ENCODE measurements at places on chromosomes 12 and 14.

GRCh38 chr14:22753586-22753985, 12.9 kb upstream of the OXA1L start:
- DNase-seq = no peak

DNA sequence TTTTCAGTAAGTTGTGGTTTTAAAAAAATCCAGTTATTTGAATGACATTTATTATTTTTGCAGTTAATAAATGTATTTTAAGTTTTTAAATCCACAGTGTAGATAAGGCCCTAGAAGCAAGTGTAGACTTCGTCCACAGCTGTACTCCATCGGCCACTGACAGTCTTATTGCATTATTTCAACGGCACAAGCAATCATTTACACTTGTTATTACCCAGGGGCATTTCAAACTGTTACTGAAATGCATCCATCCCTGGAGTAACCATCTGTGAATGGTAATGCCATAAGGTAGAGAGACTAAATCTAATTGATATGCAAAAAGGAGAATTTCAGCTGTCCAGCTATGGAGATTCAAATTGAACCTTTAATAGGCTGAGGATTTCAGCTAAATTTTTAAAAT, 48.4 kb downstream of the BICD1 start:
- no peak for DNase-seq

GRCh38 chr12:24133384-24133783, 183.9 kb upstream of the SOX5 start:
- no peak for DNase-seq

DNA sequence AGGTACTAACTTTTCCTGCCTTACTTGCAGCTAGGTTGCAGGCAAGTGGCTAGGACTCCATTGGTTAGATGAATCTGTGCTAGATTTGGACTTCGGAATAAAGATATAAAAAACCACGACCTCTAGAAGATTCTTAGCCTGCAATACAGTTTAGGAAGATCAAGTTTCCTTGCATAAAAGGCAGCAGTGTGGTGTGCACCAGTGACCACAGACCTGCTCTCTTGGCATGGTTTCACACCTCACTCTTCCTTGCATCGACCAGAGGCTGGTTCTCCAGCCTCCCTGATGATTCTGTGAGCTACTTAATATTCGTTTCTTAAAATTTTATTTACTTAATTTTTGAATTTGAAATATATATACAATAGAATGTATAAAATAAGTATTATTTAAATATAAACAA, 9.8 kb downstream of the KLHDC1 start:
- DNase-seq = no peak

DNA sequence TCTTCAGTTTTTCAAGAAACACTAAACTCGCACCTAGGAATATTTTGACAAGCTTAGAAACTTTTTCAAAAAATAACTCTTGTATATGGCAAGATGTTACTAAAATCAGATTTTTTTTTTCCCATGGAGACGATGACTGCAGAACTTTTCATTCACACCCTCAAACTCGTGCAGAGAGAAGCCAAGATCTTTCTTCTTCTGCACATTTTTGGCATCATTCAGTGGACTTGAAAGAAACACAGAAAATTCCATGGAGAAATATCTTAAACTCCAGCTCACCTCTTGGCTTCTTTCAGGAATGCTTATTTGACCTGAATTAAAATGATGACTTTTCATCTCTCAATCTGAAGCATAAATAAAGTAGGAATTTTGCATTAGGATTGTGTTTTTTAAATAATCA, 919.4 kb downstream of the NRXN3 start:
- no peak for DNase-seq

GRCh38 chr14:53808042-53808441, 148.6 kb downstream of the BMP4 start:
- no peak for DNase-seq

DNA sequence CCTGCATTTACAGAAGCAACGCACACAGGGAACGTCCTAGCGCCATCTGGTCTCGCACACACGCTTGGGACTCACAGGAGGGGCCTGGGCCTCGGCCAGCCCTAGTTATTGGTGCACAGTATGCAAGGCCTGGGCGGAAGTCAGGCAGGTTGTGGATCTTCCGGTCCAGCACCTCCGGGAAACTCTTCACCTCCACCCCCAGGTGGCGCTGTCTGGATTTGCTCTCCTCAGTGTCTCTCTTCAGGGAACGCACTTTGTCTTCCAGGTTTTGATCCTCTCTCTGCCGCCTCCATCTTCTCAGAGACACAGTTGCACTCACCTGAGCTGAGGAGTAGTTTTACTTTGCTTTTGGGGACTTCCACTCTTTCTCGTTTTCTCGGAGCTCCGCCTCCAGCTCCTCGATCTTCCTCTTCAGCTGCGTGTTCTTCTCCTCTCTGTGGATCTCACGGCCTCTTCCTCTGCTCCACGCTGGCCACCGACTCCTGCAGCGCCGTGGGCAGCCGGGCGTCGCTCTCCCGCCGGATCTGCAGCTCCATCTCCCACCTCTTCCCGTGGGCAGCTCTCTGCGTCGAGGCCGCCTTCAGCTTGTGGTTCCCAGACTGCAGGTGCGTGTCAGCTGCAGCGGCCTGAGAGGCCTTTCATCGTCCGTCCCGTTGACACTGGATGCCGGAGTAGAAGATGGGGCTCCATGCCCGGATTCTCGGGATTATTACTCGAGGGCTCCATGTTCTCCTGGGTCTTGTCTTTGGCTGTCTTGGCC, 933.8 kb downstream of the TMEM121 start:
- DNase-seq = no peak

GRCh38 chr12:51592034-51592705, 1.1 kb downstream of the SCN8A start:
- DNase-seq = no peak

DNA sequence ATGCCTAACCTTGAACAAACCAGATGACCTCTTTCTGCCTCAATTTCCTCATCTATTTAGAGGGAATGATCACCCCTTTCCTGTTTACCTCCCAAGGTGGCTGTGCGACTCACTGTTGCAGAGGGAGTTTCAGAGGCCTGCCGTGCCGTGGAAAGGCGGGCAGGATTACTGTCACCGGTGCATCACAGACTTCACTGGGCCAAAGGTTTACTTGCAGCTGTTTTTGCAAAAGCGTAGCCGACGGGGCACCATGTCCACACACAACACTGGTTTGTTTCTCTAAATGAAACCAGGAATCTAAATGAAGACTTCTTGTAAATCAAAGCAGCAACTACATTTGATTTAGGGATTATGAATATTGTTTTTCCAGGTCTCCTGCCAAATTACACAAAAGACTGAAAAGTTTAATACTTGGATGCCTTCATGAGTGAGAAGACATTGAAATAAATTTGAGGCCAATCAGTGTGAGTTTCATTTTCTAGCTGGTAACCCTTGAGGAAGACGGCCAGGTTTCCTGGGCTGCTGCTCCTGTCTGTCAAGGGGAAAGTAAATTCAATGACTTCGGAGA, 696.1 kb upstream of the TMEM132C start:
- DNase-seq = no peak

DNA sequence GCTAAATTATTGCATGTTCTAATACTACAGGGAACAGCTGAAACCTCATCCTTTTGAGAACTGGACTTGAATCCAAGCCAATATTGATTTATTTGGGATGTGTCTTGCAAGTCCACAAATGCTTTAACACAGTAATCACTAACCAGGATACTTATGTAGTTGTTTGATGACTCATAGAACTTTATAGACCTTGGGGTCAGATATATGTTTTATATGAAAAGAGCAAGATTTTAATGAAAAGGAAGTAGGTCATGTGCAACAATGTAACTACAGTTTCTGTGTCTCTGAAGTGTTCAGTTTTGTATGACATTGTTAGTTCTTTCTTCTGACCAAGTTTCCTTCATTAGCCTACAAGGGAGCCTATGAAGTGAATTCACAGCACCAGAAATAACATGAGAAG, 352.0 kb downstream of the ZFP36L1 start:
- DNase-seq = no peak

- DNase-seq = no peak
Measured at GRCh38 chr12:1350934-1351240, 243.5 kb downstream of the FBXL14 start.

DNA sequence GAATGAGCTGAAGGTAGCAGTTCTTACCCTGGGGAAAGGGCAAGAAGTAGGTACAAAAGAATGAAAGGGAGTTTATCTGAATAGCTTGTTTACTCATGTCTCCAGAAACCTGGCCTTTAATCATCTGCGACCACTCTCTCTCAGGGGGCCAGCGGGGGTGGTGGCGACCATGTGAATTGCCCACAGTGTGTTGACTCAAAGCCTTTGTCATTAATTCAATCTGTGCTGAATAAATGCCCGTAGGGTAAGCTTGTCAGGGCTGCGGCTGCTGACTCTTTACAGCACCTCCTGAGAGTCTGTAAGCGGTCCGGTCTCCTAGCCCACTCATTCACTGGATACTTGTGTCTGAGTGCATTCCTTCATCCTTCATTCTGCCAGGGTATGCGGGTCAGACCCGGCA, 874.4 kb downstream of the SLC6A15 start:
- DNase-seq = no peak
